Globus pallidus (tissue), 1 donor: ENCODE measurements at places on chromosomes 16 and 17.

GRCh38 chr17:45339646-45340605, 23.1 kb upstream of the MAP3K14 start:
- no peak for DNase-seq

DNA sequence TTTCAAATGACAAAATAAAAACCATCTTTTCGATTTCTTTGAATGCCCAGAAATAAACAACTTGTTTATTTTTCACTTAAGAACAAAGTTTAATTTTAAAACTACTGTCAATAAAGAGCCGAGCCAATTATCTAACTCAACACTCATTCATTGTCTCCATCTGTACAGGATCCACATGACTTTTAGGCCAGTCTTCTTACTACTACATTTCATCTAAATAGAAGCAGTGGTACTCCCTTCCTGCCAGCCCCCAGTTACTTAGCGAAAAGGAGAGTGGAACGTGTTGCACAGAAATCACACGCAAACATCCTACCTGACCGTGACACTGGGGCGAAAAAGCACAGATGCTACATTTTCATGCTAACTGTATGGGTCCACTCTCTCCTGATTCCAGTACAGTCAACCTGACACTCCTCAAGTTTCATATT, 1.2 kb downstream of the GNA13 start:
- peak; percentile 50 for DNase-seq

DNA sequence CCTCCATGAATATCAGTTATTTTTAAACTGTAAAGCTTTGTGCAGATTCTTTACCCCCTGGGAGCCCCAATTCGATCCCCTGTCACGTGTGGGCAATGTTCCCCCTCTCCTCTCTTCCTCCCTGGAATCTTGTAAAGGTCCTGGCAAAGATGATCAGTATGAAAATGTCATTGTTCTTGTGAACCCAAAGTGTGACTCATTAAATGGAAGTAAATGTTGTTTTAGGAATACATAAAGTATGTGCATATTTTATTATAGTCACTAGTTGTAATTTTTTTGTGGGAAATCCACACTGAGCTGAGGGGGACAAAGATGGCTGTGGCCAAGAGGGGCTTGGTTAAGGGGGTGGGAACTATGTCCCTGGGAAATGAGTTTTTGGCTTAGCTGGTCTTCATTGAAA, 2.3 kb downstream of the CCL11 start:
- DNase-seq = no peak

DNA sequence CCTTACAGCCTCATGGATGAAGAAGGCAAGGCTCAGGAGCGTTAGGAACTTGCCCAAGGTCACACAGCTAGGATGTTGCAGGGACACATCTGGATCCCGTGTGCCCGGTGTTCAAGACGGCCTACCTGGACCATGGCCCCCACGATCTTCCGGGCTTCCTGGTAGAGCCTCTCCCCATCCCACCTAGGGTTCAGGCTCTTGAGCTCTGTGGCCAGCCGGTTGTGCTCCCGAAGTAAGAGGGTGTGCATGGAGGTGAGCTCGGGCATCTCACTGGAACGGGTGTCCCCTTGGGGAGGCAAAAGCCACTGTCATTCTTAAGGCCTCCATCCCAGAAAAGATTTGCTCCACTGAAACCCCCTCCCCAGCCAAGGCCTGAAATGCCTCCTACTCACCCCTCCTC, 5.3 kb downstream of the MPO start:
- DNase-seq = no peak

GRCh38 chr17:27552276-27552732, 78.7 kb upstream of the LGALS9 start:
- DNase-seq = no peak

DNA sequence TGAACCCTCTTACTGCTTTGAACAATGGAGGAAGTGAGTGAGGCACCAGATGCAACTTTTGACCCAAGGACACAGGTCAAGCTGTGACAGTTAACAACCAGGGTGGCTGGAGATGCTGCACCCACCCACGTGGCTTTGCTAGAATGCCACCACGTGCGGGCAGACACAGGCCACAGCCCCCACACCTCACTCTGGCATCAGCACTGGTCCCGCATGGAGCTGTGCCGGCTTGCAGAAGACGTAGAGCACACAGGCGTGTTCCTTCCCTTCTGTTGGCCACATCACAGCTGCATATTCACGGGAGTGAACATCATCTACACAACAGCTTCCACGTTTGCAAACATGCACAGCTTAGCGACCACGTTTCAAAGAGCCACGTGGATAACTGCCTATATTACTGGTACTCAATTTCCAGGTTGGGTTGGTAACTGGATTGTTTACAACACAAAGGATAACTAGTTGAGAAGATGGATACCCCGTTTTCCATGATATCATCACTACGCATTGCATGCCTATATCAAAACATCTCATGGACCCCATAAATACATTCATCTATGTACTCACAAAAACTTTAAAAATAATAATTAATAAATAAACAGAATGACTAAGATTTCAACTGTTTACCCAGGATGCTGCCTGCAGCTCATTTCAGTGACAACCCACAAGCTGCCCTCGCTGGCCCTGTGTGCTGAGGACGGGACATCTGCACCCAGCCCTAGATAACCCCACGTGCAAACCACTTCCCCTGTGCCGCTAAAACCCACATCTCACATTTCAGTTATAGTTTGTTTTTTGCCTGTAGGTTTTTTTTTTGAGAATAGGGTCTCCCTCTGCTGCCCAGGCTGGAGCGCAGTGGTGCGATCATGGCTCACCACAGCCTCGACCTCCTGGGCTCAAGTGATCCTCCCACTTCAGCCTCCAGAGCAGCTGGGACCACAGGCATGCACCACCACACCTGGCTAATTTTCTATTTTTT, 132.0 kb downstream of the ANKRD11 start:
- DNase-seq = no peak

DNA sequence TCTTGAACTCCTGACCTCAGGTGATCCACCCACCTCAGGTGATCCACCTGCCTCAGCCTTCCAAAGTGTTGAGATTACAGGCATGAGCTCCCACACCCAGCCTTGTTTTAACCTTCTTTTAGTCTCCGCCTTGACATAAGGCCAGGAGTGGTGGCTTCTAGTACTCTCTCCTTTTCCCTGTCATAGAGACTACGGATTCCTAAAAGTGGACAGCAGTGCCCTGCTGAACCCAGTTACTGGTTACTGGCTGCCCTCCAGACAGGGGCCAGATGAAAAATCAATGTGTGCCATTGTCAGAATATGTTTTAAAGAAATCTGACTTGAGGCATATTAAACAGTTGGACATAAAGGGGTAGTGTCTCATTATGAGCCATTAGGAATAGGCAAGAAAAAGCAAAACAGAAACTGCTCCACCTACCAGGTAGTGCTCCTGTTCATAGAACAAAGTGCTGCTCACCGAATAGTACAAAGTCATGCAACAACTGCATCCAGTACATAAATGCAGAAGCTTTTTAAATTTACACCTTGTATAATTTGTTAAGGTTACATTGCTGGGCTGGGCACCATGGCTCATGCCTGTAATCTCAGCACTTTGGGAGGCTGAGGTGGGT, 32.1 kb downstream of the TRIM25 start:
- no peak for DNase-seq

DNA sequence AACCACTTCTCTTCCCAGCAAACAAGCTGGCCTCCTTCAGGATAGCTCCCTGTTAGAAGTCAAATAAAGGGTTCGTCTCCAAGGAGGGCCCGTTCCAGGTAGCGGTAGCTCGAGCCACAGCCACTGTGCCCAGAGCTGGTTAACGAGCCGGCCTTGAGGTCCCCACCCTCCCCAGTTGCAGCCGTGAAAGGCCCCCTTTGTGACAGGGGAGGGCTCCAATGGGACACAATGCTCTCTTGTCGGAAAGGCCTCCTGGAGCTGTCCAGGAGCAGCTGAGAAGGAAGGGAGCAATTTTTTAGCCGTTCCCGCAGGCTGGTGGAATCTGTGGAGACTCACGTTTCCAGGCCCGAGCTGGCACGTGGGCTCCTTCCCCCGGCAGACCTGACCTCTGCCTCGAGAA, 29.9 kb upstream of the FOXF1 start:
- DNase-seq = peak; percentile 80

DNA sequence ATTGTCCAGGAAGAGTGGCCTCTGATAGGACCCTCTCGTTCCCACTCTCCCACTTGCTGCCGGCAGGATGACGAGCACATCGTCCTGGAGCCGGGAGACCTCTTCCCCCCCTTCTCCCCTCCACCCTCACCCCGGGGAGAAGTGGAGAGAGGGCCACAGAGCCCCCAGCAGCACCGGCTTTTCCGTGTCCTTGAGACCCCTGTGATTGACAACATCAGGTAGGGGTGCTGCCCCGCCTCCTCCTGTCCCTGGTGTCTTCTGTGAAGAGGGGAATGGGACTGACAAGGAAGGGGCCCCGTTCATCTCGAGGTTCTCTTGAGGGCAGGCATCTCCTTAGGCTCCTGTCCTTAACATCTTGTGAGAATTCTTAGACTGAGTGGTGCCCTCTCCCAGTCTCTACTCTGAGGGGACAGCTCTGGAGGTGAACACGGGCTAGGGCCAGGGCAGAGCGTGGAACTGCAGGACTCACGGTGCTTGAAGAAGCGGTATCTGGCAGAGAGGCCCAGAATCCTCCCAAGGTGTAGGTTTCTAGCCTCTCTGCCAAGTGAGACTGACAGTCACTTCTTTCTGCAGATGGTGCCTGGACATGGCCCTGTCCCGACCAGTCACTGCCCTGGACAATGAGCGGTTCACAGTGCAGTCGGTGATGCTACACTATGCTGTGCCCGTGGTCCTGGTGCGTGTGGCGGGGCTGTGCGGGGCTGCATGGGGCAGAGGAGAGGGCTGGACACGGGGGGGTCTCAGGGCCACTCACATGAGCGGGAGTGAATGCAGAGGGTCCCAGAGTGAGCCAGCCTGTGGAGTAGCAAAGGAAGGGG, 26.4 kb downstream of the CASKIN2 start:
- DNase-seq = peak; percentile 35

DNA sequence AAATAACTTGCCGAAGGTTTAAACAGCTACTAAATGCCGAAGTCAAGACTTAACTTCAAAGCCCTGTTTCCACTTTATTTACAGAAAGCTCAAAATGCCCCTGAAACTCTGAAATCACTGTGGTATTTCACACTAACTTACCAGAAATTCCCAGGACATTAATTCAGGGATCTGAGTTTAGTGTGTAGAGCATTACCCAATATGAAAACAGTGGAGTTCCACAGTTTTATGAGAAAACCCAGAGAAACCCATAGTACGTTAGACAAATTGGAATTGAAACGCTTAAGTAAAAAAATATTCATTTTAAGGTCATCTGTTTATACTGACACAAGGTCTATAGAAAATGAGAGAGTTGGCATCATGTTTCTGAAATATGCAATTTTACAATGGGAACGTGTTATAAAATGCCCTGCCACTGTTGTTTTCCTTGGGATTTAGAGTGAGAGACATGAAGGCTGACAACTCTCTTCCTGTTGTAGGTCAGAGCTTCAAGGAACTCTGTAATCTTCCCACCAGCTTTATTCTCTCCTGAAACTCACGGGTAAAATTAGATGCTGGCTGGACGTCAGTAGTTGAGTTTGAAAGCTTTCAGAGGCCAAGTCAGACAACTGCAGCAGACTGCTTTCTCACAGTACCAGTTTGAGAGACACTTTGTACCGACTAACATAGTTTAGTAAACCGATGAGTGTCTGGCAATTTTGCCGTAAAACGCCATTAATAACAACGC, 139.4 kb upstream of the TBX2 start:
- no peak for DNase-seq

DNA sequence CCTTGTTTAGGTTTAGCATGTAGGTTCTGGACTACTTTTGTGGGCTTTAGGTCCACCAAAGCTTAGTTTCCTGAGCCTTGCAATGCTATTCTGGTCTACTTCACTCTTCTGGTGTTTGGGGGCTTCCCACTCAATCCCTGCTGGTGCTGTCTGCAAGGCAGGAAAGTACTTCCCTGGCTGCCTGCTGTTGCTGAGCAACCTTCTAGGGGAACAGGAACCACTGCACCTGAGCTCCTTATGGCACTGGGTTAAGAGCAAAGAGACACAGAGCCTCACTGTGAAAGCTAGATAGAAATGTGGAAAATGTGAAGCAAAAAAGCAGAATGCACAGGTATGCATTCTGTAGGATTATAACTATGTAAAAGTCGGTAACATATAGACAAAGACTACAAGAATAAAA, 17.0 kb downstream of the MPO start:
- DNase-seq = no peak

GRCh38 chr17:49901460-49902331, 53.8 kb upstream of the TAC4 start:
- no peak for DNase-seq

- DNase-seq = no peak
These were observed 9.4 kb downstream of the METTL9 start for GRCh38 chr16:21608639-21609328.

DNA sequence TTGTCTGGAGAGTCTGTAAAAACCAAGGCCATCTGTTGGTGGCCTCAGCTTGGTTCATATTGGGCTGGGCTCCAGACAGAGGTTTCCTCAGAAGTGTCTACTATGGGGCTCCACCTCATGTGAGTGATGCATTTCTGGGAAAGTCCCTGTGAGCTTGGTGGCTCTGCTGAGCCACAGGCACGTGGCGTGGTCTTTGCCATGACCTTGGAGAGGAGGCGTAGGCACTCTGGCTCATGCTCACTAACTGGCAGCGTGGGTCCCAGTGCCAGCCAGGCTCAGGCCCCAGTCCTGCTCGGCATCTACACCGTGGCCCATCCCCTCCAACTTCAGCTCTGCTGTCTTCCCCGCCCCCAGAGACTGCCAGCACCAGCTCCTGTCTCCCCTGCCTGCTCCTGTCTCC, 10.7 kb upstream of the SMTNL2 start:
- DNase-seq = no peak

DNA sequence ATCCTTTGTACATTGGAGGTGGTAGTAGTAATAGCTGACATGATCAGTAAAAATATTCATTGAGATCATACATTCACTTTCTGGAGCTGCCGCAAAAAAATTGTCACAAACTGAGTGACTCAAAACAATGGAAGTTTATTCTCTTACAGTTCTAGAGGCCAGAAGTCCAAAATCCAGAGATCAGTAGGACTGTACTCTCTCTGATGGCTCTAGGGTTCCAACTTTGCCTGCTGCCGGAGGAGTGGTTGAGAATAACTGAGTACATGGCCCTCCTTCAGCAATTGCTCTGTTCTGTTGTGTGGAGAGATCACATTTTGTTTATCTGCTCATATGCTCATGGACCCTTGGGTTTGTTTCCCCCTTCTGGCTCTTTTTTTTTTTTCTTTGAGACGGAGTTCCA, 23.5 kb downstream of the ABAT start:
- DNase-seq = no peak

- no peak for DNase-seq
These were observed 8.8 kb downstream of the ADAT1 start for GRCh38 chr16:75614066-75614897.

DNA sequence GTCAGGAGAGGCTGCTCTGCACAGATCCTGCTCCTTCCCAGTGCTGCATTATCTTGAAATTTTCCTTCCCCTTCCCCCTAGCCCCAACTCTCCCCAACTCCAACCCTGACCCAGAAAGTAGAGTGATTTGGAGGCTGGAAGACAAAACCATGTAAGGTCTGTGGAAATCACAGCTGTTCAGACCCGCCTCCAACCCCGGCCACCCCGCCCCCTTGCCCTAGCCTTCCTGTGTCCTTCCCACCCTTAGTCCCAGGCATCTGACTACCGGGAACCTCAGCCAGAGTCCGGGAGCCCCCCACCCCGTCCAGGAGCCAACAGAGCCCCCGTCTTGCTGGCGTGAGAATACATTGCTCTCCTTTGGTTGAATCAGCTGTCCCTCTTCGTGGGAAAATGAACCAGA, at the start of gene AOC3:
TSS of gene AOC3 (plus strand) at position 246 of the 400 bp plus-strand sequence. CDS start at position 391, 145 bp downstream.
- no peak for DNase-seq

GRCh38 chr17:61221597-61222471, 177.8 kb upstream of the TBX2 start:
- DNase-seq = no peak
